HepG2 (cell line): ENCODE measurements at places on chromosomes 16 and 17. TPM values are rescaled to one million over a fixed set of nuclear protein-coding genes. Genes with fewer than 3 reads are reported as not detected.

The PRSS36 gene
- 1.1 and 1.5 TPM in 2 replicates for total RNA-seq

The TBX21 gene
- total RNA-seq, result not detected in 2 replicates

The SYNGR2 gene
- total RNA-seq, result 28.7 and 46.7 TPM in 2 replicates

The YPEL2 gene
- 7.5 and 8.5 TPM in 2 replicates for total RNA-seq

The PHOSPHO1 gene
- total RNA-seq, result not detected in 2 replicates

The NAT9 gene
- 37.6 and 44.2 TPM in 2 replicates for total RNA-seq

- no peak for DNase-seq
- H3K27ac ChIP-seq, result no peak overlapping the region
- H3K27me3 ChIP-seq, result no peaks in the 10 kb centered on the region
- H3K4me3 ChIP-seq, result no peak overlapping the region
- H3K36me3 ChIP-seq, result peaks cover 5% of the 10 kb centered on the region
Observed at GRCh38 chr17:66655861-66656260, 179.1 kb upstream of the CACNG5 start.

- H3K27me3 ChIP-seq, result no peaks in the 10 kb centered on the region; the same call in 2 of the 3 replicates
- peak within 1 kb of the TSS; percentile 84 for H3K4me3 ChIP-seq
- peak within 1 kb of the TSS; percentile 71 for H3K27ac ChIP-seq
- H3K4me1 ChIP-seq, result peaks cover 45% of the 10 kb centered on the region
- peak; percentile 94 for DNase-seq
Observed at GRCh38 chr16:29899516-29900101, at the start of gene SEZ6L2. Gene SEZ6L2, minus strand, starts transcription at chr16:29899550. Its CDS starts 531 bp downstream, at chr16:29899019.

- H3K36me3 ChIP-seq, result no peaks in the 10 kb centered on the region
- peaks cover 66% of the 10 kb centered on the region for H3K4me1 ChIP-seq
- peak overlapping the region; percentile 54 for H3K27ac ChIP-seq
- DNase-seq, result peak; percentile 87
Observed at GRCh38 chr17:44137891-44138709, 3.6 kb upstream of the HROB start.

- no peak for DNase-seq
- H3K4me3 ChIP-seq, result no peak overlapping the region
- no peak overlapping the region for H3K27ac ChIP-seq
Observed at GRCh38 chr16:61313931-61314330, 722.3 kb downstream of the CDH8 start.

DNA sequence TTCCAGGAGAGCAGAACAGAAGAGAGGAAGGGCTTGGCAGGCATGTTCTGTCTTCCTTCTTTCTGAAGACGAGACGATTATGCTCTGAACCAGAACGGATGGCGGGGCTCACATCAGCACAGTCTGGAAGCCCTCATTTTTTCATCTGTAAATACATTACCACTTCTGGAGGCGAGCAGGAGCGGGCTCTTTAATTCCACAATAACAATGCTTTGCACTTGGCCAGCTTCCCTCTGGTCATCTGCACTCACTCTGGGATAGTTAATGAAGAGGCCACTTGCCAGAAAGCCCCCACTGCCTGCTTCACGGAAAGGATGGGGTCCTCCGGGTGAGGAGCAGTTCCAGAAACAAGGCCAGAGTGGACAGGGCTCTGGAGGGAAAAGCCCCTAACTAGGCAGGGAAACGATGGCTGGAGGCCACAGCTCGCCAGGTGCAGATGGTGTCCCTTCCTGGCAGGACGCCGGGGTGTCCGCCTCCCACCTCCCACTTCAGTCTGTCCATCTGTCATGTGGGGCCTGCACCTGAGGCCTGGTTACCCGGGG lies 13.1 kb upstream of the BCAR1 start:
- H3K4me1 ChIP-seq, result peaks cover 69% of the 10 kb centered on the region
- no peaks in the 10 kb centered on the region; the same call in 2 of the 3 replicates for H3K36me3 ChIP-seq

GRCh38 chr16:12313902-12314621 lies 337.5 kb downstream of the SNX29 start:
- DNase-seq, result peak; percentile 27
- H3K36me3 ChIP-seq, result no peaks in the 10 kb centered on the region
- H3K27me3 ChIP-seq, result no peaks in the 10 kb centered on the region
- no peak overlapping the region for H3K27ac ChIP-seq
- H3K4me1 ChIP-seq, result peaks cover 50% of the 10 kb centered on the region

DNA sequence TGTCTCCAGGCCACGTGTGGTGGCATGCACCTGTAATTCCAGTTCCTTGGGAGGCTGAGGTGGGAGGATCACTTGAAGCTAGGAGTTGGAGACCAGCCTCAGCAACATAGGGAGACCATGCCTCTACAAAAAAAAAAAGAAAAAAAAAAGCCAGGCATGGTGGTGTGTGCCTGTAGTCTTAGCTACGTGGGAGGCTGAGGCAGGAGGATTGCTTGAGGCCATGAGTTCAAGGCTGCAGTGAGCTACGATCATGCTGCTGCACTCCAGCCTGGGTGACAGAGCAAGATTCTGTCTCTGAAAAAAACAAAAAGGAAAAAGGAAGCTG lies 103.9 kb downstream of the CMIP start:
- no peak overlapping the region for H3K4me3 ChIP-seq
- H3K27ac ChIP-seq, result peak overlapping the region; percentile 85
- peaks cover 9% of the 10 kb centered on the region; the same call in 1 of the 3 replicates for H3K36me3 ChIP-seq
- H3K4me1 ChIP-seq, result peaks cover 100% of the 10 kb centered on the region

DNA sequence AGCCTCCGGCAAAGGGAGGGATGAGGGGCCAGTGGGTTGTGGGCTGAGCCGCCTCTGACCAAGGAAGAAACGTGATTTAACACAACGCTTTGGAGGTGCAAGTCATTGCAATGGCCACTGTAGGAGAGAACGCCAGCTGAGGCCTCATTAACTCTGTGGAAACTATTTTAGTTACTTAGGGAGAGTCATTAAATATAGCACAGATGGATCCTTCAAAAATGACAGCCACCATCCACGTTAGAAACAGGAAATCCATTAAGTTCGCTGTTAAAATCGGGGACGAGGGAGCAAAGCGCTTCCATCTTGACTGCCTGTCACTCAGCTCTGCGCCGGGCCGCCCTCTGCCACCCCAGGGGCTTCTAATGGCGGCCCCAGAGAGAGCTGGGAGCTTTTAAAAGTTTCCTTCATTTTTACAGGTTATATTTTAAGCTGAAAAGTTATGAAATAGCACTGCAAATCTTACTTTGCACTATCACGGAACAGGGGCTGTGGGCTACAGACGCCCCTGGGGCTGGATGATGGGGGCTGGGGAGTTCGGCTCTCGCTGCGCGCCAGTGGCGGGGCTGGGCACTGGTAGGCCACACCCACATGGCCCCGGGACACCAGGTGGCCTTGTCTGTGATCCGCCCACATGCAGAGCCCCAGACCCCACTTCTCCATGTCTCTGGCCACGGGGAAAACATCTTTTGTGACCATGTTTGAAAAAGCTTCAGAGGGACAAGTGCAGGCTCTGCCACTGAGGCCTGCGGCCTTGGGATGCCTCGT lies 54.6 kb downstream of the LMF1 start:
- no peak overlapping the region for H3K4me3 ChIP-seq
- H3K27ac ChIP-seq, result no peak overlapping the region
- no peaks in the 10 kb centered on the region for H3K27me3 ChIP-seq
- H3K4me1 ChIP-seq, result peaks cover 25% of the 10 kb centered on the region
- H3K36me3 ChIP-seq, result no peaks in the 10 kb centered on the region
- DNase-seq, result no peak

- H3K36me3 ChIP-seq, result no peaks in the 10 kb centered on the region
- no peak overlapping the region for H3K4me3 ChIP-seq
- H3K27ac ChIP-seq, result no peak overlapping the region
- peaks cover 2% of the 10 kb centered on the region; the same call in 1 of the 2 replicates for H3K27me3 ChIP-seq
Observed at GRCh38 chr17:36755586-36755985, 154.2 kb downstream of the MRM1 start.

GRCh38 chr16:89574681-89575246 lies 794 bp upstream of the CPNE7 start:
- DNase-seq, result no peak
- no peak overlapping the region for H3K27ac ChIP-seq
- no peak overlapping the region for H3K4me3 ChIP-seq
- peaks cover 28% of the 10 kb centered on the region for H3K4me1 ChIP-seq
- no peaks in the 10 kb centered on the region for H3K36me3 ChIP-seq

DNA sequence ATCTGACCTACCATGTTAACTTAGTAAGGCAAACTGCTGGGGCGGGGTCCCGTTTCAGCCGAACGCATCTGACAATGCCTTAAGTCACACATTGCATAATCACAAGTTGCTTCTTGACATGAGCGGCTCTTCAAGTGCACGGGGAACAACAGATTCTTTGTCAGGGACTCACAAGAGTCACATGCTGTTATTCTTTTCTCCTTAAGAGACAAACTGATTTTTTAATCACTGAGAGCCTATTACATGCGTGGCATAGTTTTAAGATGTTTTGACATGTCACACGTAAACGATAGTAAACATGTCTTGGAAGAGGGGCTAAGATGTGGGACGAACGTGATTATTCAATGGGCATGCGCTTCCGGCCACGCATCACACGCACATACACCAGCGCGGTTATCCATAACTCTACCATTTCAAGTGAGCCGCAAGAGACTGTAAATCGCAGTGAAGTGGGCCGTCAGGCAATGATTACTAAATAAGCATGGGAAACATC lies 63.4 kb downstream of the ADCY9 start:
- H3K4me3 ChIP-seq, result no peak overlapping the region
- no peaks in the 10 kb centered on the region for H3K36me3 ChIP-seq
- H3K27me3 ChIP-seq, result no peaks in the 10 kb centered on the region
- H3K27ac ChIP-seq, result no peak overlapping the region
- H3K4me1 ChIP-seq, result no peaks in the 10 kb centered on the region
- DNase-seq, result no peak

DNA sequence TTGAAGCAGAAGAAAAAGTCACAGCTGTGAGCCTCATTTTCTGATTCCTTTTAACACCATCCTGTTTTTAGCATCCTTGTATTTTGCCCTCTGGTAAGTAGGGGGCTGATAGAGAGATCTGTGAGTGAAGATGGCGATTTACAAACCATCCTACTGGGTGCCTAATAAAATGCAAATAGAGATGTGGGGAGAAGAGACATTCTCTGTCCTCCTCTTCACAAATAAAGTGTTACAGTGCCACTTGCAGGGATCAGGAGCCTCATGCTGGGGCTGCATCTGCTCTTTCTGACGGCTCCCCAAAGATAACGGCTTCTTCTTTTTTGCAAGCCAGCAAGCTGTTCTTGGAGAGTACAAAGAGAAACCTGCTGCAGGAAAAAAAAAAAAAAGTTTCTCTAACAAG lies 418.6 kb downstream of the TOX3 start:
- no peaks in the 10 kb centered on the region for H3K27me3 ChIP-seq
- no peaks in the 10 kb centered on the region for H3K4me1 ChIP-seq
- no peak overlapping the region for H3K27ac ChIP-seq
- H3K4me3 ChIP-seq, result no peak overlapping the region

- no peaks in the 10 kb centered on the region; the same call in 1 of the 2 replicates for H3K27me3 ChIP-seq
- H3K4me3 ChIP-seq, result peak overlapping the region; percentile 91
- peak overlapping the region; percentile 94 for H3K27ac ChIP-seq
- peak; percentile 94 for DNase-seq
- peaks cover 37% of the 10 kb centered on the region for H3K4me1 ChIP-seq
Observed at GRCh38 chr17:75034236-75034908, 12.4 kb downstream of the ATP5PD start.

DNA sequence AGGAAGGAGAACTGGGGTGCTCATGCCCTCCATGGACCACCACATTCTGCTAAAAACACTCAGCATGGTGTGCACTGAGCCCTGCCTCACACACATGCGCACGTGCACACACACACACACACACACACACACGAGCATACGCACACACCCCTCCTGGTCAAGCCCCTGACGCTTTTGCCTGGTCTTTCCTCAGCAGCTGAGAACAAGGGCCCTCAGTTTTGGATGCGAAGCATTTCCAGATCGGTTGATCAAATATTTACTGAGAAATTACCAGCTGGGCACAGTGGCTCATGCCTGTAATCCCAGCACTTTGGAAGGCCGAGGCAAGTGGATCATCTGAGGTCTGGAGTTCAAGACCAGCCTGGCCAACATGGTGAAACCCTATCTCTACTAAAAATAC lies 20.1 kb upstream of the RAI1 start:
- peaks cover 48% of the 10 kb centered on the region for H3K4me1 ChIP-seq
- peak; percentile 53 for DNase-seq
- no peak overlapping the region for H3K27ac ChIP-seq
- no peaks in the 10 kb centered on the region for H3K36me3 ChIP-seq
- peaks cover 9% of the 10 kb centered on the region; the same call in 1 of the 3 replicates for H3K27me3 ChIP-seq

DNA sequence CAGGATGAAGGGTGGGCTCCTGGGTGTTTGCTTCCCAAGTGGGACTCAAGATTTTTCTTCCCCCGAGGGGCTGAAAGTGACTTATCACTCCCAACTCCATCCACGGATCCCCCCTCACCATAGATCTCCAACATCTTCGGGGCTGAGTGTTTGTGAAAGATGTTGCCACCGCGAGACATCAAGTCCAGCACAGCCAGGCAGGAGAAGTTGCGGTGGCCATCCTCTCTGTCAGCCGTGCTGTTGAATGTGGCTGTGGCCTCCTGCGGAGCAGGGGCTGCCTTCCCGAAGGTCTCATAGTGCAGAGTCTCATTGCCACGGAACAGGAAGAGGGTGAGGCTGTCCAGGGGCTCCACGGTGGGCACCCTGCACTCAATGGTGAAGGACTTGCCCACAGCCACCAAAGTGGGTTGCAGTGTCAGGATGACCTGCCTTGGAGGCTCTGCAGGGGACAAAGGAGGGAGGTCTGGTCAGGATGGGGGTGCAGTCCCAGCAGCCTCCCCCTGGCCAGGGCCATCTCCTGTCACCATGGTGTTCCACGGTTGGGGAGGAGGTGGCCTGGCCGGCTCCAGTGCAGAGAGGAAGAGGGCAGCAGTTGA lies 5.5 kb downstream of the PRR29 start:
- no peak for DNase-seq
- H3K4me1 ChIP-seq, result peaks cover 76% of the 10 kb centered on the region
- H3K36me3 ChIP-seq, result no peaks in the 10 kb centered on the region
- H3K27me3 ChIP-seq, result no peaks in the 10 kb centered on the region
- H3K4me3 ChIP-seq, result no peak overlapping the region

GRCh38 chr16:54976651-54977200 lies 46.1 kb downstream of the IRX5 start:
- DNase-seq, result no peak
- no peaks in the 10 kb centered on the region for H3K36me3 ChIP-seq
- H3K4me1 ChIP-seq, result no peaks in the 10 kb centered on the region
- H3K27me3 ChIP-seq, result no peaks in the 10 kb centered on the region; the same call in 1 of the 2 replicates
- no peak overlapping the region for H3K4me3 ChIP-seq

DNA sequence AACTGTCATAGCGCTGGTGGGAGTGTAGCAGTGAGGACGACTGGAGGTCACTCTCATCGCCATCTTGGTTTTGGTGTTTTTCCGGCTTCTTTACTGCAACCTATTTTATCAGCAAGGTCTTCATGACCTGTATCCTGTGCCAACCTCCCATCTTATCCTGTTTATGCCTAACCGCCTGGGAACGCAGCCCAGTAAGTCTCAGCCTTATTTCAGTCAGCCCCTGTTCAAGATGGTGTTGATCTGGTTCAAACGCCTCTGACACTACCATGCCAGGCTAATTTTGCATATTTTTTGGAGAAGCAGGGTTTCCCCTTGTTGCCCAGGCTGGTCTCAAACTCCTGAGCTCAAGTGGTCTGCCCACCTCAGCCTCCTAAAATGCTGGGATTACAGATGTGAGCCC lies 179.8 kb upstream of the HSBP1 start:
- H3K36me3 ChIP-seq, result no peaks in the 10 kb centered on the region
- H3K27me3 ChIP-seq, result peaks cover 41% of the 10 kb centered on the region
- H3K27ac ChIP-seq, result no peak overlapping the region
- DNase-seq, result no peak
